ENCODE measurements at places on chromosomes 1 and 21. TPM values are rescaled to one million over a fixed set of nuclear protein-coding genes. Genes with fewer than 3 reads are reported as not detected.

The NPHS2 gene
- total RNA-seq = not detected

The PPIAL4G gene
- total RNA-seq = 0.11 TPM

The UBL4B gene
- total RNA-seq = not detected

The BCAR3 gene
- 0.92 TPM for total RNA-seq

The MPZ gene
- total RNA-seq = 3.2 TPM

The ACTL8 gene
- total RNA-seq = not detected

The RGS7 gene
- not detected for total RNA-seq

The MFAP2 gene
- not detected for total RNA-seq

The RGS5 gene
- 1.2 TPM for total RNA-seq

The TCHH gene
- total RNA-seq = not detected

The CYP4Z1 gene
- not detected for total RNA-seq

The LRRC3 gene
- total RNA-seq = 0.55 TPM

The AP4B1 gene
- total RNA-seq = 48.0 TPM

The NBPF11 gene
- total RNA-seq = 15.6 TPM

The COL16A1 gene
- not detected for total RNA-seq

GRCh38 chr1:36560621-36561360 lies 78.1 kb upstream of the CSF3R start:
- DNase-seq = no peak

- no peak for DNase-seq
Measured at GRCh38 chr21:32733990-32734613, 6.3 kb upstream of the SYNJ1 start.

GRCh38 chr1:197976368-197976767 lies 59.2 kb downstream of the LHX9 start:
- no peak for DNase-seq

- DNase-seq = no peak
Measured at GRCh38 chr1:92326681-92327080, 27.8 kb downstream of the RPAP2 start.

- no peak for DNase-seq
Measured at GRCh38 chr21:24027396-24027795, 1579.9 kb downstream of the MRPL39 start.

GRCh38 chr1:160004425-160004824 lies 27.4 kb downstream of the PIGM start:
- no peak for DNase-seq

DNA sequence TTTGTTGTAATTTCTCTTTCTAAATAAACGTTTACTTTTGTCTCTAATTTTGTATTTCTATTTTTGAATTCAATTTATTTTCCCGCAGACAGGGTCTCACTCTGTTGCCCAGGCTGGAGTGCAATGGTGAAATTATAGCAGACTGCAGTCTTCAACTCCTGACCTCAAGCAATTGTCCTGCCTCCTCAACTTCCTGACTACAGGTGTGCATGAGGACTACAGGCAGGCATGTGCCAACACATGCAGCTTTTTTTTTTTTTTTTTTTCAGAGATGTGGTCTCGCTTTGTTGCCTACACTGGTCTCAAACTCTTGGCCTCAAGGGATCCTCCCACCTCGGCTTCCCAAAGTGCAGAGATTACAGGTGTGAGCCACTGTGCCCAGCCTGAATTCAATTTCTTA lies 36.7 kb upstream of the IL20 start:
- no peak for DNase-seq

- no peak for DNase-seq
Measured at GRCh38 chr21:42361286-42361685, 5.0 kb downstream of the TFF1 start.

- no peak for DNase-seq
Measured at GRCh38 chr1:107941123-107941522, 23.9 kb downstream of the VAV3 start.

DNA sequence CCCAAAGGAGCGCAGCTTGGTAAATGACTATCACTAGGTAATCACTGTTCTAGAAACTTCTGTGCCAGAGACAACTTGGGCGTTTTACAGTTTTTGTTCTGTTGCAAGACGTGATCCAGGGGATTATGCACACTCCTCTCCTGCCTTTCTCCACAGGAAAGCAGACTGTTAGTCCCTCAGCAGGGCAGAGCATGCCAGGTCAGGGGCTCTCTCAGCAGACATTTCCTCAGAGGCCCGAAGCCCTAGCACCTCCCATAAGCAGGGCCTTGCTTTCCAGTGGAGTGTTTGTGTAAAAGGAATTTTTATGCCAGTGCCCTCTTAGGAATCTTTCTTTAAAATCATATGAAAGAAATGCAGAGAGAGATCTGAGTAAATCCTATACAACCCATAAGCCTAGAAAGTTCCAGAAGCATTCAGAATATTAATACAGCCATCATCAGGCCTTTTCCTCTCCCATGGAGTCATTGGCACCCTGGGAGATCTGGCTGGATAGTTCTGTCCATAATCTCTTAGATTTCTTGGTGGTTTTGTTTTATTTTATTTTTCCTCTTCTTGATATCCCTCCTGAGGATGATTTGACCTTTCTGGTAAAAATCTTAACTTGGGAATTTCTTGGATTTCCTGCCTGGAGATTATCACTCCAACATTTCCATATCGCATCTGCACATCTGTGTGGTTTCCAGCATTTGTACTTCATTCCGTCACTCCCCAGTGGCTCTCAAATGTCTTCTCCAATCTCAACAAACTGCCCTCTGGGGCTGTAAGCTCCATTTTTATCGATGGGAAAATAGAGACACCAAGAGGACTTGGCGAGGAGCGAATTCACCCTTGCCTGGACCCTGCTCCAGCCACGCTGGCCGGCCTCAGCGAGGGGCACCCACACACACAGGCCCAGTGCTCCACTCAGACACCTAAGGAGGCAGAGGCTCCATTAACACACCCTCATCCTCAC lies 116.1 kb downstream of the PSMG1 start:
- no peak for DNase-seq

GRCh38 chr1:76285578-76286135 lies 211.1 kb downstream of the ST6GALNAC3 start:
- DNase-seq = peak; percentile 16

GRCh38 chr1:154845174-154845573 lies 24.9 kb downstream of the KCNN3 start:
- DNase-seq = no peak

GRCh38 chr1:153438599-153438998 lies 21.9 kb downstream of the S100A7 start:
- DNase-seq = no peak

DNA sequence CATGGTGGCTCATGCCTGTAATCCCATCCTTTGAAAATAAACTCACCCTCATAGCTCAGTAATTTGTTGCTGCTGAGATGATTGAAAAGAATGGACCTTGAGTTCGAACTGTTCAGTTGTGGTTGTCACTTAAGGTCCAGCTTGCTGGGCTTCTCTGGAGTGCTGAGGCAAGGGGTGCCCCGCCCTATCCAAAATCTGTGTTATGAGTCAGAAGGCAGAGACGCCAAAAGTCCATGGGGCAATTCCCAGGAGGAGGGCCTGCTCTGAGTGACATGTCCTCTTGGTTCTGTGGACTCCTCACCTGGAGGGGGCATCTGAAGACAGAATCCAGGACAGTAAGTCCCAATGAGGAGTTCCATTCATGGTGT lies 64.8 kb downstream of the MYOM3 start:
- no peak for DNase-seq

GRCh38 chr1:209402697-209403096 lies 180.8 kb upstream of the CAMK1G start:
- no peak for DNase-seq

- DNase-seq = no peak
Measured at GRCh38 chr1:185483664-185484450, 166.8 kb upstream of the IVNS1ABP start.

DNA sequence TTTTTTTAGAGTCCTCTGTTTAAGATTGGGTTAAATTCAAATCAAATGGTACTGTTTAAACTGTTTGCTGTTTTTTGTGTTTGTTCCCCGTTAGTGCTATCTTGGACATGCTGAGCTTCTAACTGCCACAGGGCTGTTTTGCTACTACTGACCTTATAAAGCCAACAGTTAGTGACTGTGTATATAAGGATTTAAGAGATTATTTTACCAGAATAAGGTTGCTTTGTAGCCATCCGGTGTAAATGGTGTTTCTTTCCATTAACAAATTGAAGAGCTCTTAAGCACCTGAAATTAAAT lies 37.0 kb downstream of the ZNF281 start:
- DNase-seq = no peak

DNA sequence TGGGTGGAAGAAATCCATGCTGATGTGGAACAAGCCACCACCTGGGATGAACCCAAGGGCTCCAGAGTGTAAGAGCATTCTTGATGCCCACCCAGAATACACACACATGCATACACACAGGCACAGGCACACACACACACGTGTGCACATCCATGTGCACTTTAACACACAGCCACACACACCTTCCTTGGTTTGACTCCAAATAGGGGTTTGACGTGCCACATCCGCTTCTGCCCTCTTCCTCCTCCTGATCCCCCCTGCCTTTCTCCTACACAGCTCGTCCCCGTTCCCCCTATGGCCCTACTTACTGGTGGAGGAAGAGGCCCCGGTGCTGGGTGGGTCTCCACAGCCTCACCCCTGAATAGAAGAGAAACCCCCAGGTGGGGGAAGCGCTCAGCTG lies 16.0 kb downstream of the SPATA21 start:
- peak; percentile 18 for DNase-seq

DNA sequence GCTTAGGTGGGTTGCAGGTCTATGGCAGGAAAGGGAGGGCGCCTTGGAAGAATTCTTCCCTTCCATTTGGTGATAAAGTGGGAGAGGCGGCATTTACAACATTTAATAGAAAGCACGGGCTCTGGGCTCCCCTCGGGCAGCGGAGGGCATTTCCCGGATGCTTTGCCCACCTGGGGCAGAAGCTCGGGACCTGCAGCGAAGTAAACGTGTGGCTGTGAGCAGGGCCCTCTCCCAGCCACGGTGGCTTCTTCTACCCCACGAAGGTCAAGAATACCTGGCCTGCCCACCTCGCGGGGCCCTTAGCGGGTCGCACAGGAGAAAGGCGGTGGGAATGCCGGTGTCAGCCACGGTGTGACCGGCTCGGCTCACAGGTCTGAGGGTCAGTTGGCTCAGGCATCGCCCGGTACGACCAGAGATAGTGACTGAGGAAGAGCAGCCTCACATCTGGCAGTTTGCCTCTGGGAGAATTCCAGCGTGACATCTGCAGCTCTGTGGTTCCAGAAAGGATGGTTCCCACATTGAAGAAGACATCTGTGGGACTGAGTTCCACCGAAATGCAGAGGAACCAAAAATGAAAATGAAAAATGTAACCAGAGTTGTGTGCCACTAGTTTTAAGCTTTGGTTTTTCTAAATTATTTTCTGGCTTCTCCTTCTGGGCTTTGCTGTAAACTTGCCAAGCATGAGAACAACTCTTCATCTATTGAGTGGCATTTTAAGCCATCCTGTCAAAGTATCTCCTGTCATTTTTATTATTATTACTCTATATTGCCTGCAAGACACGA lies 720 bp upstream of the F3 start:
- DNase-seq = no peak

DNA sequence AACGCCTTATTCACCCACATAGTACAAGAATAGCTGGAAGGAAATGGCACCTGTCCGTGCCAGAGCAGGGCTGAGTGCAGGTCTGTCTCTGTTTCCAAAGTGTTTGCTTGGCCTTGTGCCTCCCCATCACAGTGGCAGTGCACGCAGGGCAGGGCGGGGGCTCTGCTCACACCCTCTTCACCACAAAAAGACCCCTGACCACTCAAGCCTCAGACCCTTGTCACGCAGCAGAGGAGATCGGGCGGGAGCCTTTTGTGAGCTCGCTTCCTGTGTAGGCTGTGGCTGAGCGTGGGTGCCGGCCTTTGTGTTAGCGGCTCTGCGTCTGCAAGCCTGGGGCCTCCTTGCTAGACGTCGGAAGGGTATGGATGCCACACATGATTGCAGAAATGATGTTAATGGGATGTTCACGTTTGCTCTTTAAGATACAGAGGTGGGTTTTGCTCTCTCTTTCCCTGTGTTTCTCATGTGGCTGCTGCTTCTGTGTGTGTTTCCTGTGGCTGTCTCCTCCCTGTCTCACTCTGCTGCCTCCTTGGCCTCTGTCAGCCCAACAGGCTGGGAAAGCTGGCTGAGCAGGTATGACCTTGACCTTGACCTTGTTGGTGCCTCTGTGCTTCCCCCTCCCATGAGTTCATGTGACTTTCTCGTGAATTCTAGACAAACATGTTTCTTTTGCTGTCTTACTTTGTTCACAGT lies 45.4 kb downstream of the S100B start:
- peak; percentile 54 for DNase-seq

DNA sequence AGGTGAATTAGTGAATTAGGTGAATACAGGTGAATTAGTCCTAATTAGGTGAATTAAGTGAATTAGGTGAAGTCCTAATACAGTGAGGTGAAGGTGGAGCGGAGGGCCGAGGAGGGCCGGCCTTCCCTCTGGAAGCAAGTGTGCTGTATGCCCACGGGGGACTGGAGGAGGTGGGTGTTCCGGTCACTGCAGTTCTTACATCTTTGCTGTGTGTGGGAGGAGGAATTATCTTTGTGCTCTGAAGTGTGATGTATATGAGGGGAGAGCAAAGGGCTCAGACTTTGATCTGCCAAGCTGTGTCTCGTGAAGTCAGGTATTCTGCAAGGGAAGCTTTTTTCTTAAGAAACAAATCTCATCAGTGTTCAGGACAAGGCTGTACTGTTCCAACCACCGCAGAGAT lies 45.4 kb downstream of the AGPAT3 start:
- DNase-seq = no peak

- DNase-seq = peak; percentile 50
Measured at GRCh38 chr1:204494281-204495077, at the start of gene PIK3C2B. PIK3C2B (minus strand) TSS chr1:204494805; CDS start chr1:204469802, 25,003 bp downstream.

- no peak for DNase-seq
Measured at GRCh38 chr1:22782406-22782805, 71.8 kb downstream of the EPHB2 start.

DNA sequence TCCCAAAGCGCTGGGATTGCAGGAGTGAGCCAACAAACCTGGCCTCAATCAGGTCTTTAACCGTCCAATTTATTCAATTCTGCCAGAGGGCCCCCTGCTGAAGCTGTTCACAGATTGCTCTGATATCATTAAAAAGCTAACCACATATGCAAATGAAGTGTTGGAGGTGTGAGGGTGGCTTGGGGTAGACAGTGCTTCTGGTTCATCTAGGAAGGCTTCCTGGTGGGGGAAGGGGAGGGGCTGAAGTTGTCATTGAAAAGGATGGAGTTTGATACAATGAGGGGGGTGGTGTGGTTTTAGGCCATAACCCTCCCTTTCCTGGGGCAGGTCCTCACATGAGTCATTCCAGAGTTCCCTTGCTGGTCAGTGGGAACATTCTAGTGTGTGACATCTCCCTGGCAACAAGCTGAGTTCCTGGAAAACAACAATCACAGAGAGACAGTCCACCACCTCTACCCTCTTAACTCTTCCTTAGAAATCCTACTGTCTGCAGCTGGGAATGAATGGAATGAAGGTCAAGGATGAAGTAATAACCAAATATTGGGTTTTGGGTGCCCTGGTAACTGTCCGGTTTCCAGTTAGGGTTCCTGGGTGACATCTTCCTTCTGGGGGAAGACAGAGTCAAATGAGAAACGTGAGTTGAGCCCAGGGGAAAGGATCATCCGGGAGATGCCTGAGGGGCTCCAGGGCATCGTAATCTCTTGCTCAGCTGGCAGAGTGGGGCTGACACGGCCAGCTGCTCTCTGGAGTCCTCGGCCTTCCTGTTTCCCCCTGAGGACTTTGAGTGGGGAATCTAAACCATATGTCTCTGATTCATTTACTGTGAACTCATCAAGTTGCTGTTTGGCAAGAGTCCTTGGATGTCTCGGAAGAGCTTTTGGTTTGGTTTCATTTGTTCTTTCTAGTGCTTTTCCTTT lies 32.2 kb downstream of the BATF3 start:
- DNase-seq = peak; percentile 44

GRCh38 chr1:203346060-203346768 lies 4.7 kb downstream of the FMOD start:
- no peak for DNase-seq
